GM13977 (cell line): ENCODE measurements at places on chromosomes 2 and 18.

GRCh38 chr2:78553866-78554647 is 471.4 kb upstream of the REG3G start:
- DNase-seq = no peak

GRCh38 chr2:135797497-135798274 is 39.3 kb downstream of the LCT start:
- peak; percentile 83 for DNase-seq

- peak; percentile 2 for DNase-seq
Measured at GRCh38 chr2:89850881-89851582, 1159.6 kb downstream of the RPIA start.

GRCh38 chr2:158688721-158689120 is 106.4 kb upstream of the DAPL1 start:
- no peak for DNase-seq

DNA sequence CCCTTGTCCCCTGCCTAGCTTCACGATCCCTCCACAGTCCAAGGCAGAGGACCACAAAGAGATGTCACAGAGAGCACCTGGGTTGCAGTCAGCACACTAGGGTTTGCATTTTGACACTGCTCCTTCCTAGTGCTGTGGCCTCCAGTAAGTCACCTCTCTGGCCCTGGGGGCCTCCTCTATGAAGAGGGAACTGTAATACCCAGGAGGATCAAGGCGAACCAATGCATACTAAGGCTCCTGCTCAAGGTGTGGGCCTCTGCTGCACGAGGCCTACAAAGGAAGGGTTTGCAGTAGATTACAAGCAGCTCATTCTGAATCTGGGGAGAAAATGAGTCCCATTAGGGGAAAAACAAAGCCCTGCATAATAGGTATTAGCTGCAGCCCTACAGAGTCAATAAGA is 72.3 kb upstream of the FZD7 start:
- DNase-seq = no peak

GRCh38 chr2:579961-580360 is 97.2 kb downstream of the TMEM18 start:
- no peak for DNase-seq

GRCh38 chr18:57312346-57313144 is 39.8 kb upstream of the ST8SIA3 start:
- no peak for DNase-seq

- peak; percentile 48 for DNase-seq
Measured at GRCh38 chr2:159712929-159713420, 669 bp downstream of the MARCHF7 start.

- no peak for DNase-seq
Measured at GRCh38 chr2:67950919-67951318, 111.9 kb downstream of the C1D start.

DNA sequence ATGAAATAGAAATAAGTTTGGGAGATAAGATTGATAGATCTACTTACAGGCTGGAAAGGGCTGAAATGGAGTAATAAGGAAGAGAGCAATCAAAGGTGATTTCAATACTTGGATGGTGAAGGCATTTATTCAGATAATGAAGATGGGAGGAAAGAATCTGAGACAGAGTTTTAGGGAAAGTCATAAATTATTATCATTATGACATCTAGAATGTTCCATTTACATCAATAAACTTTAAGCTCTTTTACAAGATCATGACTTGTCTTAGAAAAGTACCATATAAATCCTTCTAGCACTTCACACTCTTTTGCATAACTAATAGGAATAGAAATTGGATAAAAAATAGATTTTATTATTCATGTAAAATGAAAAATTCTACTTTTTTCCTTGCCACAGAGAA is 2.2 kb downstream of the SCN9A start:
- DNase-seq = no peak

DNA sequence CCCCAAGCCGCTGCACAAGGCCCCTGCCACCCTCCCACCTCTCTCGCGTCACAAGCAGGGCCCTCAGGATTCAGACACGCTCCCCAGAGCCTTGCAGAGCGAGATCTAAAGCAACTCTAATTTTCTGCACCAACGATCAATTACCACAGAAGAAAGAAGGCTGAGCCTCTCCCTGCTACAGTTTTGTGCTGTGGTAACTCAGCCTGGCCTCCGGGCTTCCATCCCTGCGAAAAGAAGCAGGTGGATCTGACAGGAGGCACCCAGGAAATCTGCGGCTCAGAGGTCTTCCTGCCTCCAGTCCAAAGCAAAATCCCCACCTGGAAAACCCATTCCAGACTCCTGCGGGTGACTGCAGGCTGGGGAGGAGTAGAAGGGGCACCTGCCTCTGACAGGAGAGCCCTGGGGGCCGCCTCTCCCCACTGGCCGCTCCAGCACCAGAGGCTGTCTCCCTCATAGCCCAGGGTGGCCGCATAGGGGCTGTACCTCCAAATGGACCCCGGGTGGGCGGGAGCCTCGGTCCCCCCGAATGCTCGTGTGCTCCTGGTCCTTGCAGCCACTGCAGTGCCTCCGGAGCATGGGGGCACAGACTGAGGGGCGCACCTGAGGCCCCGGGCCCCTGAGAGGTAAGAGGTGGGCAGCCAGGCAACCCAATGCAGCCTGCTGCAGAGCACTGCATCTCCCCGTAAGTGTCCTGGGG is 31.0 kb downstream of the PXDN start:
- no peak for DNase-seq

- DNase-seq = no peak
Measured at GRCh38 chr2:198141726-198142125, 337.3 kb downstream of the PLCL1 start.

DNA sequence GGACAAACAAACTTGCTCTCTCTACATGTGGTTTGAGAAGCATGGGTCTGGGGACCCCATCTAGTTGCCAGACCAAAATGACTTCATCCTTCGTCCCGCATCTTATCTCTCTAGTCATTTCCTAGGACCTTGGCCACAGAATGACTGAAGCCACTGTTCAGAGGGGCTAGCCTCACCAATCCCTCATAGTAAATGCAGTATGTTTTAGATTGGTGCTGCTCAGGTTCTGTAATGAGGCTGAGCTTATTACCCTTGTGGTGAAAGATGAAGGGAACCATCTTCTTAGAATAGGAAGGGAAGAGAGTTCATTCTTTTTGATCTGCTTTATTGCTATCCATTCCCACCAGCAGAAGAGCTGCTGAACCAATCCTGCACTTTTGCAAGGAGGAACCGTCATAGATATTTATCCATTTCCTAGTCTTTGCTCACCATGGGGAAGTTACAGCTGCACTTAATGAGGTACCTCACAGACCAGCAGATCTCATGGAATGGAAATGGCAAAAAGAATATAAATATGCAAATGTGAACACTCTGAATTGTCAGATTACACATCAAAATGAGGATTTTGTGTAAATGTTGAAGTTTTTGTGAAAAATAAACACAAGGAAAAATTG is 436.7 kb downstream of the LPIN1 start:
- DNase-seq = no peak

DNA sequence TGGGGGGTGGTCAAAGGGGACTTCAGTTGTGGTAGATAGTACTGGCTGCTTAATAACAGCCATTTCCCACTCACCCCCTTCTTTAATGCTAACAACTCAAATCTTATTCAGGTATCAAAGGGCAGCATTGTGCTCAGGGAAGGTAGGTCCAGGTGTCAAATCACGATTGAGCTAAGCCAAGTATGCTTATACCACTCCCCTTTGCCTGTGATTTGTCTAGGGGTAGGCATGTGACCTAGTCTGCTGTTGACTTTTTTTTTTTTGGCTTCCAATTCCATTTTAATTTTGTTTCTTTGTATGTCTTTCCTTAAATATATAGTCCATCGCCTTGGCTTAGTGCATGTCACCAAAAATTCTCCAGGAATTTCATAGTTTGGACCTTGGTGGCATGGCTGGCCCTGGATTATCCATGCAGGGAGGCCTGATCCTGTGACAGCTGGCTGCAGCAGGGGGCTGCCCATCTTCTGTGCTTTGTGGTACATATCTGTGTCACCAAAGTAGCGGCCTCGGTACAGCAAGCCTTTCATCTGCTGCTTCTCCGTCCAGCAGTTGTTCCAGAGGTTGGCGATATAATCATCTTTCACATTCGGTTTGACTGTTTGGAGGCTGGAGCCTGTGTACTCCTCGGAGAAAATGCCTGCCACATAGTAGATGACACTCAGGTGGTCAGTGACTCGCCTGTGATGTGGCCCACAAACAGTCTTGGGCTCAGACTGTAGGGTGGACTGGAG is 68.1 kb upstream of the SPRED2 start:
- no peak for DNase-seq

GRCh38 chr18:8767340-8767739 is 62.0 kb downstream of the MTCL1 start:
- no peak for DNase-seq

DNA sequence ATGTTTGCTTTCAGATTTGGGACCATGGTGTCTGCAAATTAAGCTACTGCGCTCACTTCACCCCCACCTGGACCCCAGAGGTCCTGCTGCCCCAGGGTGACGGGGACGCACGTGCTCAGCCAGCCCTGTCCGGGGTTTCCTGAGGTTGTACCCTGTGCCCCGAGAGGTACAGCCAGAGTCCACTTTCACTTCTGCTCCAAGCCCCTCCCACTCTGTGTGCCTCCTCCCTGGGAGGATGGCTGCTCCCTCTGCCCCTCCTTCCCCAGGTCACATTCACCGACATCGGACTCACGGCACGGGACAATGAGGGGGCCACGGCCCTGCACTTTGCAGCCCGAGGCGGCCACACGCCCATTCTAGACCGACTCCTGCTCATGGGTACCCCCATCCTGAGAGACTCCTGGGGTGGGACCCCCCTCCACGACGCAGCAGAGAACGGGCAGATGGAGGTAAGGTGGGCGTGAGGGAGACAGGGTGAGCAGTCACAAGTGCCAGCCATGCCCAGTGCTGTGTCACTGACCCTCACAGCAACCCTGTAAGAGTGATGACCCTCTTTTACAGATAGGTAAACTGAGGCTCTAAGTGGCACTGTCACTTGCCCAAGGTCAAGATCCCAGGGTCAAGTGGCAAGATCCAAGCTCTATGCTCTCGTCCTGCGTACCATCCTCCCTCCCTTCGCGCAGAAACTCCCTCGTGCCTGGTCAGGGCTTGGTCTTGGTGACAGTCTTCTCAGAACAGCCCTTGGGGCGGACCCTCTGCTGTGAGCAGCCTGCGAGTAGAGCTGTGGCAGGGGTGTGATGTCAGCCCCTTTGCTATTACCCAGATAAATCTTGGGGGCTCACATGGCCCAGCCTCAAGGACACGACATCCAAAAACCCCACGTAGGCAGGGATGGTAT is 7.6 kb downstream of the ESPNL start:
- DNase-seq = no peak

- no peak for DNase-seq
Measured at GRCh38 chr2:130303169-130303568, 39.5 kb upstream of the IMP4 start.

GRCh38 chr2:218344090-218344754 is 12.4 kb upstream of the CATIP start:
- no peak for DNase-seq

DNA sequence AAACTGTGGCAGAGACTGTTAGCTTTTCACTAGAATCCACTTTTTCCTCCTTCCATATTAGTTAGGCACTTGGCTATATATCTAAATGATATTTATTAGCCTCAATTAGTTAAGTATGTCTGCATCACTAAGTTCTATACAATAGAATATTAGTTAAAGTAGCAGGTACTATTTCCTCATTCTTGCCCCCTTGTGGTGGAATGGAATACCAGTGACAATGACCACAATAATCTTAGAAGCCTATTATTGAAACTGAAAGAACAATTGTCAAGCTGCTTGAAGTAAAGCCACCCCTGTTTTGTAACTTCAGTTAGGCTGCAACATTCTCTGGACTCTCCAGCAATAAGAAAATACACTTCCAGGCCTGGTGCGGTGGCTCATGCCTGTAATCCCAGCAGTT is 476.3 kb upstream of the VWC2L start:
- DNase-seq = peak; percentile 50

DNA sequence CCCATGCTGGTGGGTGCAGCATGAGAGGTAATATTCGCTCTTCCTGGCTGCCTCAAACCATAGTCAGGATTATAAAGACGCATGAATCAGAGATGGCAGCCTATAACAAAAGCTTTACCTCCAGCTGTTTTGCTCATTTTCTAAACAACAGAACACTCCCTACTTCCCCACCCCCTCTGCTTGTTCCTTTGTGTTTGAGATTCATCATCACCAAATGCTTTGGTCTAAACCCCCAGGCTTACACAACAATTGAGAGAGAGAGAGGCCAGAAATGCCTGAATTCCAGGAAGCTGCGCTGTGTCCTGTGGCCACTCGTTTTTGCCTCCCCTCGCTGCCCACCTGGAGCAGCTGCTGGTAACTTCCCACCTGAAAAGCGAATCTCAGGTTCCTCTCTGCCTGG is 78.8 kb upstream of the CAPN13 start:
- DNase-seq = no peak

DNA sequence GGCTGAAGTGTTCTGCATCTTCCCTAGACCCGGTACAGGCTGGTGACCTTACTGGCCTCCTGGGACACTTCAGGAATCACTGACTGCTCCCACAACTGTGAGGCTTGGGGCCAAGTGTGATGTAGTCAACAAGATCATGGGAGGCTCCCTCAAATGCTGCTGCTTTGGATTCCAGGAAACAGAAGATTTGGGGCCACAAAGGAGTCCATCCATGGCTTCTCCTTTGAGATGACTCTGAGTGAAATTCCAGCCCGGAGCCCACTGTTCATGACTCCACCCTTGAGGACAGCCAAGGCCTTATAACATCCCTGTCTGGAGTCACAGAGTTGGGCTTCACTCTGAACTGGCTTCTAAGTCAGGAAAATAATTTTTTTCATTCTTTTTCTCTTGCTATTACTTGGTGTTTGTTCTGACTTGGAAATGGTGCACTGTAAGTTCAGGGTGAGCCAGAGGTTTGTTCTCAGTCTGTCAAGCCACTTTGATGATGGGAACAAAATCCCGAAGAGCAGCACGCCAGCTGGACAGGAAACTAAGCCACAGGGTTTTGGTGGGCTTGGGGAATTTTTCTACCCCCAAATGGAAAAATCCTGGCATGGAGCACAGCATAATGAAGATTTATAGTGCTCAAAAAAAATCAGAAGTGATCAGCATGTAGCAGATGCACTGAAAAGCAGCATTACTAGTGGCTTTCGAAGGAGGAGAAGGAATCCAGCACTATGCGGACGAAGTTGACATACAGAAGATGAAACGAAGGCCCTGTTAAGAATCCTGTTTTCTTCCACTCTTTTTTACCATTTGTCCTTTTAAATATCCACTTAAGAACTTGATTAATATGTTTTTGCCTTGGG is 98.1 kb upstream of the ZFP36L2 start:
- DNase-seq = no peak

DNA sequence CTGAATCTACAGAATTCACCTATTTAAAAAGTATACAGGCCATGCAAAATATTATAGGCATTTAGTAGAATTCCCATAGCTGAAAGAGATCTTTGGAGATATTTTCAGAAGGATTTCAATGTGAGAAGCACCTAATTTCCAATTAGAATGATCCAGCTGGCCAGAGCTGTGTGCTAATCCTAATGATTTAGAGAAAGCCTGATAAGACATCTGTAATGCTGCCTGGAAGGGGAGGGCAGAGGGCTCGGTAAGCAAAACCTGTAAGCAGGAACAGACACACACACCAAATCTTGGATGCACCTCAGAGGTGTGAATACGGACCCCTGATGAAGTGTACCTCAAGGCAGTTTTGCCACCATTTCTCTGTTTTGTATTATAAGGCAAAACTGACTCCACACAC is 14.0 kb downstream of the SERTAD2 start:
- DNase-seq = no peak
